ENCODE measurements at places on chromosomes 4 and X. TPM values are rescaled to one million over a fixed set of nuclear protein-coding genes. Genes with fewer than 3 reads are reported as not detected.

GRCh38 chrX:72306085-72306801 is 529 bp upstream of the CITED1 start:
- DNase-seq: no peak

DNA sequence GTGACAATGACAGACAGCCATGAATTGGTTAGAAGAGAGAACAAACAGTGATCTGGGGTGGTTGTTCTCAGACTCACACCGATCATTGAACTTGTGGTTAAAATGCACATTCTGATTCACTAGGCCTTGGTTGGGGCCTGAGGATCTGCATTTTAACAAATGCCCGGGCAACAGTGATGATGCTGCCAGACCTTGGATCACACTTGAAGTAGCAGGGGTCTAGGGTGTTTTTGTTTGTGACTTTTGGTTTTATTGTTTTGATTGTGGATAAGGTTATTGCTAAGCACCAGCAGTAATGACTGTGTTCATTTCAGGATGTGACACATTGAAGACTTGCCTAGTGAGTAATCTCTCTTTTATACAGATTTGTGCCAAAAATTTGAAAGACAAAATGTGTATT is 36.5 kb downstream of the TXLNG start:
- peak; percentile 73 for DNase-seq

DNA sequence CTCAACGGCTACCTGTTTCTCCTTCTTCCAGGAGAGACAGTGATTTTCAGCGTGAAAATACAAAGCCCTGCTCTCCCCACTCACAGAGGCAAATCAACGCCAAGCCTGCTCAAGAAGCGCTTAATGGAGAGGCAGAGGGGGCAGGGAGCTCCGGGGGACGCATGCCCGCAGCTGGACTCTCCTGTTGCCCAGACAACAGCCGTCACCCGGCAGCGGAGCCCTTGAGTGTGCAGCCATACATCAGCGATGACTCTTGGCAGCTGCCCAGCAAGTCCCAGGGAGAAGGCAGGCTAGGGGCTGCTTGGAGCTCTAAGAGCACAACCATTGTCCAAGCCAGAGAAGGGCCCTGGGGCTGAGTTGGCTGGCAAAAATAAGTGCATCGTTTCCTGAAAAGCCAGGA is 71.0 kb upstream of the AFAP1 start:
- DNase-seq: no peak

DNA sequence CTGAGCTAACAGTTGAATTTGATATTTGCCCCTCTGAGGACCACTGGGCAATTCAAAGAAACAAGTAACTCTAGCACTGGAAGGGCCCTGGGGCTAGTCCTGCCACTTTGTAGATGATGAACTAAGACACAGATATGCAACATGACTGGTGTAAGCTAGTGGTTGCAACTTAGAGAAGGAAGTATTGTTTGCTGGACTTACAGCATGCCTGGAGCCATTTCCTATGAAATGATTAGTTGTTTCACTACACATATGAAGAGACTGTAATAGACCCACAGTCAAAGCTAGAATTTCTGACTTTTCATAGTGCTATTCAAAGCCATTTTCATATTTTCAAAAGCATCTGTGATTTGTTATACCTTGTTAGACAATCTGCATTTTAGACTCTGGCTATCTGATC is 96.2 kb downstream of the TSPAN7 start:
- DNase-seq: no peak

DNA sequence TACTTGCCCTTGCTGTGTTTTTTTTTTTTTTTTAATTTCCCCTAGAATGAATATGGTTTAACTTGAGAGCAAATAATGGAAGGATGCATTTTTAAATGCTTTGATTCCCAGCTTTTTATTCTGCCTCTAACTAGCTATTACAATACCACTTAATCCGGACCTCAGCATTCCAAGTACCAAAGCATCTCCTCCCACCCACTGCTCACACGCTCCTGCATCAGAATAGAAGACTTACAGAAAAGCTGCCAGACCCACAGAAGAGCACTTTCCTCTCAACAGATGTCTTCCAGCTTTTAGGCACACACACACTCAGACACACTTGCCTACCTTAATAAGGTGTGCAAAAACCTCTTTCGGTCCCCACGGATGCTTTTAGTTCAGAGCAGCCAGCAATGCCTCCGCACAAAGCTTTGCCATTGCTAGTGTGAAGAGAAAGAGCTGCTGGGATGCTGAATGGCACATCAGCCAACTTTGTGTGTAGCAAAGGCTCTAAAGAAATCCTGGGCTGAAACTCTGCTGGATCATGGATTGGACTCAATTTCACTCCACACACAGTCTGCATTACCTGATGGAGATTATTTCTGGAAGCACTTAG is 1056.2 kb downstream of the DMD start:
- no peak for DNase-seq

DNA sequence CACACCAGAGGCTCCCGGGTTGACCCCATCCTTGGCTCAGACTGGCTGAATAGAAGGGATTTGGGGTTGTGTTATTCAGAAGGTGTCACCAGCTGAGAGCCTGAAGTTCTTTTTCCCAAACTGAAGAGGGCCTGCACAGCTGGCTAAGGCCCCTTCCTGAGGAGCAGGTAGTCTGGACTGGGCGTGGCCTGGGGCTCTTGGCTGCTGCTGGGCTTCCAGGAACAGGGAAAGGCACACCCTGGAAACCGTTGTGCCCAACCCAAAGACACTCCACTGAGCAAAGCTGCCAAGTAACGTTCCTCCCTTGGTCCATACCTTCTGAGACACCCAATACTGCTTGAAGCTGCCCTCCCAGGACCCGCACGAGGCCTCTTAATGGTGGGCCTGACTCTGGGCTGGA is 8.3 kb upstream of the CXCR3 start:
- DNase-seq: no peak

GRCh38 chrX:41087201-41087600 is 2.0 kb downstream of the USP9X start:
- DNase-seq: peak; percentile 12

GRCh38 chr4:81631958-81632441 is 160.3 kb upstream of the RASGEF1B start:
- DNase-seq: peak; percentile 100

DNA sequence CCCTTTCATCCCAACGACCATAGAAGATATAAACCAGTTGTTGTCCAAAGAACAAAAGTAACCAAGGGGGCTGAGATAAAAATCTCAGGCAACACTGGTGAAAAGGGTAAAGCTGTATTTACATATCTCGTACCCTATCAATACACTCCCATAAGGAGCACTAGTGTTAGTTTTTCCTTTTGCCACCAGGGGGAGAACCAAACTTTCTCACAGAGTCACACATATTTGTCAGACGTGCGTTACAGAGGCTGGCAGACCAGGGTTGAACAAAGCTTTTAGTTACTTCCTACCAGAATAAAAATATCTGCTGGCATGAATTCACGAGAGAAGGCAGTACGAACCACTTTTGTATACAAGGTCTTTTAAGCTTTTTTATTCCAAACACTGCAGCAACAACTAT is 88.3 kb downstream of the AMELX start:
- DNase-seq: peak; percentile 56

The CLDN22 gene
- total RNA-seq: not detected

The GPR173 gene
- total RNA-seq: not detected

The RASL11B gene
- 1.3 TPM for total RNA-seq

The FAM149A gene
- 0.64 TPM for total RNA-seq

The FHDC1 gene
- 0.53 TPM for total RNA-seq
